ENCODE measurements at places on chromosomes 2 and 18.
A peak's percentile ranks its signal among the peaks of the same experiment; 100 is the strongest.

DNA sequence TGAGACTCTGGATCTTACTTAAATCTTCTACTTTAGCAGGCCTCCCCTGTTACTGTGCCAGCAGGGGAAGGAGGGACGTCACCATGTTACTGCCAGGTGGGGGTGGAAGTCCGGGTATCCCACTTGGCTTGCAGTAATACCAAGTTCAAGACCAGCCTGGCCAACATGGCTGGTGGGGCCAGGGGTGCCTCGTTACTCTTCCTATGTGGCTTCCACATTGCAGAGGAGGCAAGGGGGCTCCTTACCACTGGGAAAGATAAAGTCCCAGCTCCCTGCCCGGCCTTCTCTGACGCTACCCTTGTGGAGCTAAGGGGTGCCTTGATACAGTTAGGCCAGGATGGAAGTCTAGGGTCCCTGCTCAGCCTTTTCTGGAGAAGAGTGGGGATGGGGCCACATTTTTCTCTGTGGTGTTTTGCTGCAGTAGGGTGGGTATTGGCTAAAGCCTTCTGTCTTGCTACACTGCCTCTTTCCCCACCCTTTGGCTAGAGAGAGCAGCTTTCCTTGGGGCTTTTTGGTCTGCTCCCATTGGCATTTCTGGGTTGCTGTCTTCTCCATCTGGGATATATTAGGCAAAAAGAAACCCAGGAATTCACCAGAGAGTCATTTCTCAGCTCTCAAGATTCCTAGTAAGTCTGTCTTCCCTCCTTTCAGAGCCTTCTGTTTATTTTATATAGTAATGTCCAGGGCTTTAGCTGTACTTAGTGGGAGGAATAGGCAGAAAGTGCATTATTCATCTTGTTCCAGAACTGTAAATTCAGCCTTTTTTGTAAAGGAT is 21.9 kb downstream of the ELMOD3 start:
- no peak for DNase-seq

- no peak for DNase-seq
Observed at GRCh38 chr2:27379383-27379835, 1.1 kb downstream of the ZNF513 start.

DNA sequence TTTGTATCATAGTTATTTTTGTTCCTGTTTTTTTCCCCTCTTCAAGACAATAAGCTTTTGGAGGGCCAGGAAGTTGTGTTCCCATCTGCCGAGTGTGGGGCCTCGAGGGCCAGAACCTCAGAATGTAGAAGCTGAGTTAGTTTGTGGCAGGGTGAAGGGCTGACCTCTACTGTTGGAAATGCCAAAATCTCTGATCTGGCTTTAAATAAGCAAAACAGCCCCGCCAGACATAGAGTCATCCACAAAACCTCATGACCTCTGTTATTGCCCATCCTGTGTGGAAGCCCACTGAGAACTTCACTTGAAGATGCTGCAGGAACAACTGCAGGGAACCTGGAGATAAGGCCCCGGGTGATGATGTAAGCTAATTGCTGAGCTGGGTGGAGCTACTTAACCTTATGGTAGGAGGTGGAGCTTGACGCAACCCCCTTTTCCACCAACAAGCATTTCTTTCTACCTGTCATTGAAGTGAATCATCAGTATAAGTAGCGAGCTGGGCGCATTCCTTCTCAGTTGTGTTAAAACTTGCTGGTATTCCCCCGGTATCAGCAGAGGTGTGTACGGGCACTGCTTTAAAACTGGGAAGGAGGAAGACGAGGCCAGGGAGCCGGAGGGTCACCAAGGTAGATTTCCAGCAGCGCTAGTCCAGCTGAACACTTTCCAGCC is 177.2 kb downstream of the NEDD4L start:
- DNase-seq = no peak

DNA sequence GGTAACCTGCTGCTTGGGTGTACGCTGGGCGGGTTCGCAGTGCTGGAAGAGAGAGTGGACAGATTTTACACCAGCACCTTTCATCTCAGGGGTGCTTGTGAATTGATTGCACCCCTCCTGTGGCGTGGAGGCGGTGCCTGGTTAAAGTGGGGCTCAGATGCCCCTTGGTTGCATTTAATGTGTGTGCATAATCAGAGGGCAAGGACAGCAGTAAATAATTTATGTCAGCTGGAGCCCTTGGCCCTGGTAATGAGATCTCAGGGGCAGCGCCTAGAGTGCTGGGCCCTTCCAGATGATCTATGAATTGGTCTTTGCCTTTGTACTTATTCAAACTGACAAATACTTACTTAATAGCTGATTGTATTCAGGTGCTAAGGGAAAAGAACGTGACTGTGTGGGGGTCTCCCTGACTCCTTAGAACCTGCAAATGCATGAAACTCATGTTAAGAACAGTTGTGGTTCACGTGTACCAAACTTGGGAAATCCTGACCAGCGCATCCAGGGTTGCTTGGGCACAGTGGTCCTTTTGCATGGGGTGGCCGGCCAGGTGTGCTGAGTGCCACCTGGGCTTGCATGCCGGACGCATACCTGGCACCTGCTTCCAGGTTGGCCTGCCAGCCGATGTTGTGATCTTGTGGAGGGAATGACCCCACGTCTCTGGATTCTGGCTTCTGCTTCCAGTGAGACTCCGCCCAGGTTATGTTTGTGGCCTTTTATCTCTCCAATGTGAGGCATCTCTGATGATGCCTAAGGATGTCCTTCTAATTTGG is 118.5 kb downstream of the AGAP1 start:
- DNase-seq = no peak

DNA sequence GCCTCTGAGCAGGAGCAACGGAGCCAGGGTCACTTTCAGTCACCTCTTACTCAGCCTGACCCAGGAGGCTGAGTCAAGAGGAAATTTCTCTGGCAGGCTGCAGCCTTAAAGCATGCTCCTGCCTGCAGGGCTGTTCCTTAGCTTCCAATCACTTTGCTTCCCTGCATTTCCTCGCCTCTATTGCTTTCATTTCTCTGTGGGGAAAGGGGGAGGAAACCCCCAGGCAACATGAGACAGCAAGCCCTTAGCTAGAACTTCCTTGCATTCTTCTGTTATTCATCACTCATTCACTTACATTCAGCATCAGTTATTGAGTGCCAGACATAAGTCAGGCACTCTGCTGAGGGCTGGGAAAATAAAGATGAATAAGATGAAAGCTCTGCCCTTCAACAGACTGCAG is 13.0 kb downstream of the XDH start:
- DNase-seq = no peak

GRCh38 chr2:62471816-62472215 is 34.2 kb downstream of the TMEM17 start:
- DNase-seq = no peak

- no peak for DNase-seq
Observed at GRCh38 chr2:65691816-65692215, 259.4 kb upstream of the SPRED2 start.

- peak; percentile 87 for DNase-seq
Observed at GRCh38 chr2:120938045-120938771, 202.5 kb downstream of the GLI2 start.

- no peak for DNase-seq
Observed at GRCh38 chr2:238717084-238717483, 130.8 kb upstream of the TWIST2 start.

DNA sequence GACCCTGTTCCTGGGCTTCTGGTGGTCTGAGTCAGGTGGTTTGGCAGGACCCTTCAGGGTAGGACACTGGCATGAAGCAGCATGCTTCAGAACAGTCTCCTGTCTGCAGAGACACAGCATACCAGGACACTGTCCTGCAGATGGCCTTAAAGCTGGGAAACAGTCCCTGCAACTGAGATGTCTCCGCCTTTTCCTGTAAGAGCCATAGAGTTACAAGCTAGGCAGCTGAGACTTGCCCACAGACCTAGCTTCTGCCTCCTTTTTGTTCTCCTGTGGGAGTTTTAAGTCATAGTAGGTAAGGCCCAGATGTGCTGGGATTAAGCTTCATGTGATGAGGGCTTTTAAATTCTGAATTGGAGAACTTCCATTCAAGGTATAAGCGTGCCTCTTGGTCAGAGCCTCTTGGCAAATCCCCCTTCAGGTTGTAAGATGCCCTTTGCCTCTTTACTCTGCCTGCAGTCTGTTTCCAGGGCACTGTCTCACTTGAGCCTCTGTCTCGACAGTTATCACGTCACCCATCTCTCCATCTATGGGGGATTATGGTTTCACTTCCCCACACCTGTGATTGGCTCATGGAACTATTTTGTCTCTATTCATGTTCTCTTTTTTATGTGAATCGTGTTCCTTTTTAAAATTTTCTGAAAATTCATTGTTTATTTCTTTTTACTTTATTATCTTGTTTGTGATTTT is 51.8 kb downstream of the COA5 start:
- DNase-seq = no peak

DNA sequence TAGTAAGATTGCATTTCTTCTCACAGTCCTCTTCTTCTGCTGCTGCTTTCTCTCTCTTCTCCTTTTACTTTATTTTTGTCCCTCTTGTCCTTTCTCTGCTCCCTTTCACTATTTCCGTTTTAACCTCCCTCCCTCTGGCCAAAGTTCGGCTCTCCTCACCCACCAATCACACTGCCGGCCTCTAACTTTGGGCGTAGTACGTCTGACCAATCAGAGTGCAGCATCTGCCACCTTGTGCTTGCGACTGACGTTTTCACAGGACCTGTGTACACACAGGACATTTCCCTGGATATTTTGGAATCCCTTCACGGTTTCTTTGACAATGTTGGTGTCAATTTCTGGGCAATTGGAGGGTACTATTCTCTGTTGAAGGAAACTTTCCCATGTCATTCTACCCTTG is 22.6 kb upstream of the ICOS start:
- no peak for DNase-seq

DNA sequence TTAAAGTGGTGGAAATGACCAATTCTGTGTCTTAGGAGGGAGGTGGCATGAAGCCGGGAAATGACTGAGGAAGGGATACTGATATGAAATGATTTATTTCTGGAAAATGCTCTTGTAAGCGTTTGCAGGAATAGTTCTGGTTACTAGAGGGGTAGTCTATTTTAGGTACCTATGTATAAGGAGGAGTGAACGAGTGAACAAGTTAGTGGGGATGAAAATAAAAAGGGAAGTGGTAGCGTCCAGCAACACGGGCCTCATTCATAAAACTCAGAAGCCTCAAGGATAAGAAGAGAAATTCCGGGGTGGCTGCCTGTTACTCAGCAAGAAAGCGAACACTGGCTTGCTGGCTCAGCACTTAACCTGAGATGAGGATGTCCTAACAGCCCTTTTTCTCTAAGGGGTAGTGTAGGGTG is 303.3 kb downstream of the NCKAP5 start:
- no peak for DNase-seq

DNA sequence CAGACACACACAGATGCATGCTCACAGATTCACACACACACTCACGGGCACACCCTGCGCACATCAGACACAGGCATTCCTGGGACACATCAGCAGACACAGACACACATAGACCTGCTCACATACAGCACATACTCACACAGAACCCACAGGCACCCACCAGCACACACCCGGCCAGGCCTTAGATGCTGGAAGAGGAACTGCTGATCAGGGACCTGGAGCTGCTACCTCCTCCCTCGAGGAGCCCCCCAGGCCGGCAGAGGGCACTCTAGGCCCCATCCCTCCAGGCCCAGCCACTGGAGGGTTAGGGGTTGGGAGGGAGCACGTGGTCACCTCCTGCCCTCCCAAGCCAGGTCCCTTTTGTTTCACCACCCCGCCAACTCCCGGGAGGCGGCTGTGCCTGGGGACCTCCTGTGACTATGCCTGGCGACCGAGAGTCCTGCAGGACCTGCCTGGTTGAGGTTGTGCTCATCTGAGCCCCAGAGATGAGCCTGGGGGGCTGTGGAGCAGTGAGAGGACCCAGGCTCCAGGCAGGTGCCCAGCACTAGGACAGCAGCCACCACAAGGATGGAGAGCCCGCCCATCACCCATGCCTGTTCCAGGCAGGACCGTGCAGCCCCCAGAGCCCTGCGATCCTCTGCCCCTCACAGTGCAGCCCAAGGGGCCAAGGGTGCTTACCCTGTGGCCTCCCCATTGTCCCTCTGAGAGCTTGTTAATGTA is 21.0 kb upstream of the PTMA start:
- peak; percentile 43 for DNase-seq

GRCh38 chr2:1455466-1455865 is 42.2 kb downstream of the TPO start:
- no peak for DNase-seq

DNA sequence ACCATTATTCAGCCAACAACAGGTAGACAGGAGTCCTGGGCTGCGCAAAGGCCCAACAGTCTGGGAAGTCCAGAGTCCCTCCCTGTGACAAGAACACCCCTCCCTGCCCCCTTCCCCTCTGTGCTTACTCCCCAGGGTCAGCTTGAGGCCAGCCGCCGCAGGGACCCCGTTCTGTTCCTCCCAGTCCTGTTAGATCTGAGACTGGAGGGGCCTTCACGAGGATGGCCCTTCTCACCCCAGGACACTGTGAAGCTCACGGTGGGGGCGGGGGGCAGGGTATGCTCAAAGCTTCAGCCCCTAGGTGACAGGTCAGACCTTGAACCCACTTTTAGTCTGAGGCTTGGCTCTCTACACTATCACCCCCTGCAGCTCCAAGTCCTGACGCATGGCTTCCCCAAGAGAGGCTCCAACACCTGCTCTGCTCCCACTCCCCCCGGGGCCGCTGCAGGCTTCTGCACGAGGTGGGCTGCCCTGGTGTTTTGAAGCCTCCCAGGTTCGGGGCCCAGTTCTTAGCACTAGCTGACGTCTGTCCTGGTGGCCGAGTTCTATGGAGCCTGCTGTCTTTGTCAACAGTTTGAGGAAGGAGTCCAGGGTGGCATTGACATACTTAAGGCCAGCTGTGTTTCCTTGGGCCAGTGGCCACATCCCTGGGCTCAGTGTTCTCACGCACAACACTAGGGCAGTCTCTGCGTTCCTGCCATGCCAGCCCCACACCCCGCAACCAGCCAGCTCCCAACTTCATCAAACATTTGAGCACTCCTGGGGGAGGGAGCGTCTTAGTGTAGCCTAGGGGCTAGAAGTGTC is 37.2 kb upstream of the HPCAL1 start:
- no peak for DNase-seq

GRCh38 chr2:152221839-152222238 is 46.3 kb upstream of the STAM2 start:
- no peak for DNase-seq

DNA sequence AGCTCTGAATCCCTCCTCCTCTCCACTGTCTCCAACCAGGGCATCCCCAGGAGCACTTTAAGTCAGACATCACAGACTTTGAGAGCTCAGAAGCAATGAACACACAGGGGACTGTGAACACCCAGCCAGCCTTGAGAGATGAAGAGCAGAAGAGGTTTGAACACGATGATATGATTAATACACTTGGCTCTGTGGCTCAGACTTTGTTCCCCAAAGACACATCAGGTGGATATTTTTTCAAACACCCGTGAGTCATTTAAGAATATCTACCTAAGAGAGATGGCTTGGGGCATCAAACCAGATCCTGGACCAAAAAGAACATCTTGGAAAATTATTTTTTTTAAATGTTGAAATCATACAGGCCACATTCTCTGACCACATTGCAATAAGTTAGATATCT is 134.9 kb upstream of the OTOS start:
- DNase-seq = no peak
